ENCODE measurements at places on chromosomes 2 and 18. TPM values are rescaled to one million over a fixed set of nuclear protein-coding genes. Genes with fewer than 3 reads are reported as not detected.

Gene LBH
- total RNA-seq: 34.9 TPM

GRCh38 chr2:17912266-17912691 is 33.8 kb downstream of the KCNS3 start:
- DNase-seq: no peak

DNA sequence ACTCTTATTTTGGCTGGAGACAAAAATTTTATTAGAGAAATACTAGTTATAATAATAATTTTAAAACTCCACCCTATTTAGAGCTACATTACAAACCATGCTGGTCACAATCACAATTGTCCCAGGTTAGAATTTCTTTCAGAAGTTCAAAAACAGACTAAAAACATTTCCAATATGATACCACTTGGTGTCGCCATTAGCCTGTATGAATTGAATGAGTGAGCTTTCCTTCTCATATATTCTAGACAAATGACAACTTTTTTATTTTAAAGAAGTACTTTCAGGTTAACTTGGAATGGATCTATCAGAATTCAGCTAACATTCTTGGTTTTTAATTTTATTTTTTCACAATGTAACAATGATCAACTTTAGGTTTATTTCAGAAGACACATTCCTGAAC is 48.0 kb downstream of the SERPINB8 start:
- DNase-seq: no peak

GRCh38 chr2:71223767-71224333 is 3.1 kb downstream of the PAIP2B start:
- no peak for DNase-seq

DNA sequence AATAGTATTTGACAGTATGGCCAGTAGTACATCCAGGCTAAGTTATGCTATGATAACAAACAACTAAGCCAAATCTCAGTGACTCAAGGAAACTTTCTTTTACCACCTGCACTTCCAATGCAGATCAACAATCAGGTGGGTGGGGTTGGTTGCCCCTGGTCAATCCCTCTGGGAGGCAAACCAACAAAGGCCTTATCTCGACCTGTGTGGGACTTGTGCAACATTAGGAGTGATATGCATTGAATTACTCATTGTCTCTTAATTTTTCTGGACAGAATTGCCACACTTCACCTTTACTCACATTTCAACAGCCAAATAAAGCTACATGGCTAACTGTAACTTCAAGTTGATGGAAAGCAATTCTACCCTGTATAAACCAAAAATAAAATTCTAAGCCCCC is 1049.3 kb upstream of the CDH2 start:
- no peak for DNase-seq

- no peak for DNase-seq
These were observed 34.3 kb upstream of the EPHA4 start for GRCh38 chr2:221606424-221606823.

DNA sequence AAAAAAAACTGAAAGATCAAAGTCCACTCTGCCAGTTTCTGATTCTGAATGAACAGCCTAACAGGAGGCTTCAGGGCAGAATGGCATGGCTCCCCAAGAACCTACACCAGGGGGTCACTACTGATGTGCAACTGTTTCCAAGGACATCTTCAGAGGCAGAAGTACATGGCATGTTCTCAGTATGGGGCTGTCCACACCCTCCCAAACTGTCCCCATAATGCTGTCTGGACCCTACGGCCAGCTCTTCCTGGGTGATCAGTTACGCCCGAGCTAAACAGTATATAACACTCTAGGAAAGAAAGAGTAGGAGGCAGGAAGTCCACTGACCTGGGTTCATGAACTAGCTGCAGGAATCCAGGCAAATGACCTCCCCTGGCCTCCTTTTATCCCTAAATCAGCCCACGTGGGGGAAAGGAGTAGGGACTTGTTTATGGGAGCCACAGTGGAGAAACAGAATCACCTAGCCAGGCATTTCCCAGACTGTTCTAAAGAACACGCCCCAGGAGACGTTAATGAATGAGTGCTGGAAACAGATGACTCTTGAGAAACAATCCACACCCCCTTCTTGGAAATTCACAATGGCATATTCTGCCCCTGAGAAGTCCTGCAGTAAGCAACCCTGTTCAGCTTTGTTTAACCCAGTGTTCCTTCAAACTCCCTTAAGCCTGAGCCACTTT is 2.5 kb downstream of the TMBIM1 start:
- DNase-seq: no peak

DNA sequence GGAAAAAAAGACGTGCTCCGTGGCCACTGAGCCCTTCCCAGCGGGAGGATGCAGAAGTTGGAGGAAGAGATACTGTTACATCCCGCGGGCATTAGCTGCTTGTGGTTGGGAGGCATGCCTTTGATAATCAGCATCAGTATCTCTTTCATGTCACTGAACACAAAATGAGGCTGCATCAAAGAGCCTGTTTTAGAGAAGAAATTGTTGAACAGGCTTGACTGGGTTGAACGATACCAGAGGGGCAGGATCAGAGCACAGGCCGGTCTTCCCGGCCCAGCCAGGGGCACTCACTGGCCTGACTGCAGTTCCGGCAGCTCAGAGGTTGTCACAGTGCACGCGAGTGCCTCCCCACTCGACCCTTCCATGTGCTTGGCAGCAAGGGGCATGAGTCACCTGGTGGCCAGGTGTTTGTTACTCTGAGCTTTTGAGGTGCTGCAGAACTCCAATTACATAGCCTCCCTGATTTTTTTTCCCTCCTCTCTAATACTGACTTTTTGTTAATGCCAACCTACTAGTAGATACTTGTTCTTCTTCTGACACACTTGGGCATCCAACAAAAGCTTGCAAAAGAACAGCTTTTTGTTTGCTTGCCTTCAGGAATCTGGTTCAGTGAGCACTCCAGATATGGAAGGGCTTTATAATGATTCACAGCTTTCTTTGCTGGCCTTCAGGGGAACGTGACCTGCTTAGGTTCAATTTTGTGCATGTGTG is 121.6 kb downstream of the VAPA start:
- peak; percentile 57 for DNase-seq

DNA sequence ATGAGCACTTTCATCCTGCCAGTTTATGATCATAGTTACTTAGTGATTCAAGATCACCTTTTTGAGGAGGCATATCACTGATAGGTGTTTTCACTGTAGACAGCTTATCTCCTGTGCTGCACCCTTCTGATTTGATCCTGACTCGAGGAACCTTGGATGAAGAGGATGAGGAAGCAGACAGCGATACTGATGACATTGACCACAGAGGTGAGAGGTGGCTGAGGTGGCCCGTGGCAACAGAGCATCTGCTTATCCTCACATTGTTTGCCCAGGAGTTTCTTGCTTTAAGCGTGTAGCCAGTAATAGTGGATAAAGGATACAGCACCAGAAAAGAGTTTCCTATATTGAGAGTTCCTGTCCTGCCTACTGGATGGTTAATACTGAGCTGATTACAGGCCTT is 15.7 kb downstream of the SUPT7L start:
- no peak for DNase-seq

DNA sequence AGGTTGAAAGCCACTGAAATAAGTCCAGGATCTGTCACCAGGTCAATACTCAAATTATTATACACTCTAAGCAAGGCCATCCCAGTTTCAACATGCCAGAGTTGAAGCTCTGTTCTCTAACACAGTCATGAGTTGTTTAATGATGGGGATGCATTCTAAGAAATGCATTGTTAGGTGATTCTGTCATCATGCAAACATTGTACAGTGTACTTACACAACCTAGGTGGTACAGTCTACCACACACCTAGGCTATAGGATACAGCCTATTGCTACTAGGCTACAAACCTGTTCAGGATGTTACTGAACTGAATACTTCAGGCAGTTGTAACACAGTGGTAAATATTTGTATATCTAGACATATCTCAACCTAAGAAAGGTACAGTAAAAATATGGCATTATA is 162.2 kb downstream of the BAZ2B start:
- DNase-seq: no peak

Gene FSIP2
- 0.29 TPM for total RNA-seq

All from mesenteric fat pad (tissue), 1 donor.